SW480 (cell line): ENCODE measurements at places on chromosomes 13 and 19.

DNA sequence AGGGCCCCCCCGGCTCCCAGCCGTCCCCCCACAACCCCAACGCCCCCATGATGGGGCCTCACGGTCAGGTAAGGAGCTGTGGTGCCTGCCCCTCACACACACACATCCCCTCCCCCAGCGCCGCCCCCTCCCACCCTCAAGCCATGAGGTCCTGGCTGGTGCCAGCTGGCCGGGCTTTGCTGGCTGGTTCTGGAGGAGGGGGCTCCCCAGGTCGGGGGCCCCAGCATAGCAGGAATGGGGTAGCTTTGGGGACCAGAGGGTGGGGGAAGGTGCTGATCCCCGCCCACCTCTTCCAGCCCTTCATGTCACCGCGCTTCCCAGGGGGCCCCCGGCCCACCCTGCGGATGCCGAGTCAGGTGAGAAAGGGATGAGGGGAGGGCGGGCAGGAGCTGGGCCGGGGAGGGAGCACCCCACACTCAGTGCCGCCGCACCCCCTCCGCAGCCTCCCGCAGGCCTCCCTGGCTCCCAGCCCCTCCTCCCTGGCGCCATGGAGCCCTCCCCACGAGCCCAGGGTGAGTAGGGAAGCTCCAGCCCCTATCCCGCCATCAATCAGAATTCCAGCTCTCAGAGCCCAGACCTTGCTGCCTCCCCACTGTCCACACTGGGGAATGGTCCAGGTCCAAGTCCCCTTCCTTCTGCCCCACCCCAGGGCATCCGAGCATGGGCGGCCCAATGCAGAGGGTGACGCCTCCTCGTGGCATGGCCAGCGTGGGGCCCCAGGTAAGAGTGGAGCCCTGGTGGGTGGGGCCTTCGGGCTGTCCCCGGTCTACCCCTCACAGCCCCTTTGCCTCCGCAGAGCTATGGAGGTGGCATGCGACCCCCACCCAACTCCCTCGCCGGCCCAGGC lies 6.4 kb downstream of the ISYNA1 start:
- DNase-seq, result no peak

DNA sequence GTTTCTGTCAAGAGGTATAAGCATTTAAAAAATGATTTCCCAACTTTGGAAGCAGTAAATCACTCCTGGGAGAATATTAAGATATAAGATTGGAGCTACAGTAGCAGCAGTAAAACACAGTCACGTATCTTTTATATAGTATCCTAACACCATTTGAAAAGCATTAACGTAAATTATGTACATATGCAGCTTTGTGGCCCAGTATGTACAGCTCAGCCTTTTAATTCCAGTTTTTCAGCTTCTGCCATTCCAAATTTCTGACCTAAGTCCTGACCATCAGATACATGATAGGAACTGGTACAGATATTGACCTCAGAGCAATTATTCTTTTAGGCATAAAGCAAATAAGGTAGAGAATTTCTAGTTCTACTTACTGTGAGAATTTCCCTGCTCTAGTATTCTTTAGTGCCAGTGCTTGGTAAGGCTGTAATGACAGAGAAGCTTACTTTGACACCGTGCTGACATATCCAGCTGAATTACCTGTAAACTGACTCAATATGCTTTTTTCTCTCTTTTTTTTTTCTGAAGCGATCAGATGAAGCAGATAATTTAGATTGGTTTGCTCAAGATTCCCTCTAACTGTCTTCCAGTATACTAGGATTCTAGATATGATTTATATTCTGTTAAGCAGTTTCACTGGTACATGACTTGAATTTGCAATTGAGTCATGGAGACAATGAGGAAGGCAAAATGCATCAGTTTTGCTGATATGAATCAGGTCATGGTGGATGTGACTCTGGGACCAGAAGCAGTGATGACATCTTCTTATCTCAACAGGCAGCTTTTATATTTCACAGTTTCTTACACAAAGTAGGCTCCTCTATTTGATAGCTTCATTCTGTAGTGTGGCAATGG lies 703.6 kb downstream of the SLITRK6 start:
- no peak for DNase-seq

DNA sequence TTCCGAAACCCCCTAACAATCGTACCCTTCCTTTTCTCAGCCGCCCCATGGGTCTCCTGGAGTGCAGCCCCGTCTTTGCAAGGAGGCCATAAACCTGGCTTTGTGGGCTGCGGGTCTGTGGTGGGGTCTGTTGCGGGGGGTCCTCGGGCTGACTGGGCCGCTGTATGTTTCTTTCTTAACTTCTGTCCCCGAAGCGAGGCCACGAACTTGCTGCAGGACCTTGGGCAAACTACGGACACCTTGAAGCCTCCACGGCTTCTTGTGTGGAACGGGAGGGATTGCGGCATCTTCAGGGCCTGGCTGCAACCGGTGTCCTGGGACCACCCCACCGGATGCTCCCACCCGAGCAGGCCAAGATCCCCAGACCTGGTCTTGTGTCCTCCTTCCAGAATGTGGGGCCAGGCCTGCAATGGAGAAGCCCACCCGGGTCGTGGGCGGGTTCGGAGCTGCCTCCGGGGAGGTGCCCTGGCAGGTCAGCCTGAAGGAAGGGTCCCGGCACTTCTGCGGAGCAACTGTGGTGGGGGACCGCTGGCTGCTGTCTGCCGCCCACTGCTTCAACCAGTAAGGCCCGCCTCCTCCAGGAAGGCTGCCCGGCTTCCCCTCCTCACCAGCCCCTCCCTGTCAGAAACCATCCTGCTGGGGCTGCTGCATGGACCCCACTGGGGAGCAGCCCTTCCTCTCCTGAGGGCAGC lies 12.0 kb downstream of the TIMM13 start:
- DNase-seq, result no peak

GRCh38 chr13:65342541-65343337 lies 1887.4 kb downstream of the PCDH9 start:
- DNase-seq, result no peak

DNA sequence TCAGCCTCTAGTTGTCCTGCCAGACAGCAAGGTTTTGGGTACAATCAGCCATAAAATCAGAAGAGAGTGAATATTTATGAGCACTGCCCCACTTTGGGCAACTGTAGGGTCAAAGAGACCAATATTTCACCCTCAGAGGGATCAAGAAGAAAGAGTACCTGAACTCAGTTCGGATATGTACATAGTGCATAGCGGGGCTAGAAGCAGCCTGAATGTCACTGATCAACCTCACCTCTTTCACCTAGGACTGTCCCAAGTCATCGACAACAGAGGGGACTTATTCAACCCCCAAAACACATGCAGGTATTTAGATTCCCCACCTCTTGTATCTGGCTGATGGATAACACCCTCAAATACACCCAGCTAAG lies 446.9 kb downstream of the COG6 start:
- DNase-seq, result no peak

GRCh38 chr19:5189318-5189607 lies 151.3 kb downstream of the PTPRS start:
- DNase-seq, result no peak

DNA sequence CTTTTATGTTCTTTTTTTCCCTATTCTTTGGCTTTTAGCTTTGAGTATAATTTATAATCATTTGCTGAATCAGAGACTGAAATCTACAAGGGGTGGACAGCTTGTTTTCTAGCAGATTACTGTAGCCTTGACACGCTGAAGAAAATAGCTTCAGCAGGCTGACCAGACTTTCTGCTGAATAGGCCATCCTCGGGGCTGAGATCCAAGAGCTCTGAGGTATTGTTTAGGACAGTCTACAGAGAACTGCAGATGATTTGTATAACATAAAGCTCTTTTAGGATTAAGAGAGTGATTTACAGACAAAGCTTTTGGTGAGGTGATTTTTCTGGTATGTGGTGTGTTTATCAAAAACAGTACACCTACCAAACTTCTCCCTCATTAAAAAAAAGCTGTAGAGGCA lies 16.8 kb downstream of the POLR1D start:
- DNase-seq, result no peak

- no peak for DNase-seq
Observed at GRCh38 chr13:26050568-26051230, 1.1 kb downstream of the SHISA2 start.

GRCh38 chr19:7391218-7391670 lies 42.5 kb downstream of the ARHGEF18 start:
- peak; percentile 80 for DNase-seq

DNA sequence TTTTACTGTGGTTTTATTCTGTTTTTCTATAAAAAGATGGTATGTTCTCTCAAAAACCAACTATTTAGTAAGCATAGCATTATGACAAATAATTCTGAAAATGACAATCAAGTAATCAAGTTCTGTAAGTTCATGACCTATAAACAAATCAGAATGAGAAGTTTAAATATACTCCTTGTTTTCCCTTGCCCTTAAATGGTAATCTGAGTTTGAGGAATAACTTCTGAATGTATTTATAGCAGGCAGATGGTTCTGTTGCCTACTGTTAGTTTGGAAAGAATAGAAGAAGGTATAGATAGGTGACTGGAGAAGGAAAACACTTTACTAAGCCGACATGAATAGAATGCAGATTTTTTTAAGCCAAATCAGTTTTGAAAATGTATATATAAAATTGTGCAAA lies 63.9 kb downstream of the POSTN start:
- DNase-seq, result no peak

GRCh38 chr19:6740589-6741343 lies 1.3 kb downstream of the TRIP10 start:
- no peak for DNase-seq

DNA sequence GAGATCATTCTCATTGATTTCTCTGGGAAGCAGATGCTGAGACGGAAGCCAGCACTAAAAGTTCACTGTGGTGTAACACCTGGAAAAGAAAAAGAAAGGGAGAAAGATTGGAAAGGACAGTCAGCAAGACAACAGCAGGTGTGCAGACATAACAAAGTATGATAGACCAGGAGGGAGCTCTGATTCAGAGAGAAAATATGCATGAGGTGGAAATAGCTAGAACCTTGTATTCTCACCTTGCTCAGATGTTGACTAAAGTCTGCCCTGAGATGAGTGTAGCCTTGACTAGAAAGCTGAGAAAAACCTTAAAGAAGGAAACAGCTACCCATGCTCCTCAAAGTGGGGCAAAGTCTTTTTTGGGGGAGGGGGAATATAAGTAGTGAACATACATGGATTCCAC lies 1711.8 kb downstream of the EFNB2 start:
- no peak for DNase-seq

- no peak for DNase-seq
Observed at GRCh38 chr13:47661076-47661475, 340.0 kb downstream of the SUCLA2 start.

GRCh38 chr13:51155776-51156515 lies 44.9 kb upstream of the C13orf42 start:
- no peak for DNase-seq

GRCh38 chr19:28322491-28322890 lies 890.5 kb downstream of the UQCRFS1 start:
- no peak for DNase-seq

- no peak for DNase-seq
Observed at GRCh38 chr13:39284801-39285388, 246.6 kb downstream of the NHLRC3 start.

GRCh38 chr19:18904334-18905057 lies 8.5 kb upstream of the CERS1 start:
- no peak for DNase-seq
